ENCODE measurements at places on chromosomes 6 and 20.

DNA sequence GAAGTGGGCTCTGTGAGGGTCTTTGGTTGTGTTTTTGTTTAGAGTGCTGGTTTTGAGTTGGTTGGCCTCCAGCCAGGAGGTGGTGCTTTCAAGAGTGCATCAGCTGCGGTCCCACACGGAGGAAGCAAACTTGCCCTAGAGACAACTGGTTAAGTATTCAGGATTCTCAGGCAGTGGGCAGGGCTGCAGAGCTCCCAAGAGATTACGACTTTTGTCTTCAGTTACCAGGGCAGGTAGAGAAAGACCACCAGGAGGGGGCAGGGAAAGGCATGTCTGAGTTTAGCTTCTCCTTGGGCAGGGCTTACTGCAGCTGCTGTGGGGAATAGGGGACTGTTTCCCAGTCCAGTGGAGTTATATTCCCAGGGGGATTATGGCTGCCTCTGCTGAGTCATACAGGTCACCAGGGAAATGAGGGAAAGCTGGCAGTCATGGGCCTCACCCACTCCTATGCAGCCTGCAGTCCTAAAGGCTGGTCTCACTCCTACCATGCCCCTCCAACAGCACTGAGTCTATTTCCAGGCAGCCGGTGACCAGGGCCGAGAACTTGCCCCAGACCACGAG is 64.3 kb downstream of the TTI1 start:
- DNase-seq: no peak

- peak; percentile 12 for DNase-seq
Observed at GRCh38 chr6:123804014-123804786, 535 bp downstream of the NKAIN2 start.

DNA sequence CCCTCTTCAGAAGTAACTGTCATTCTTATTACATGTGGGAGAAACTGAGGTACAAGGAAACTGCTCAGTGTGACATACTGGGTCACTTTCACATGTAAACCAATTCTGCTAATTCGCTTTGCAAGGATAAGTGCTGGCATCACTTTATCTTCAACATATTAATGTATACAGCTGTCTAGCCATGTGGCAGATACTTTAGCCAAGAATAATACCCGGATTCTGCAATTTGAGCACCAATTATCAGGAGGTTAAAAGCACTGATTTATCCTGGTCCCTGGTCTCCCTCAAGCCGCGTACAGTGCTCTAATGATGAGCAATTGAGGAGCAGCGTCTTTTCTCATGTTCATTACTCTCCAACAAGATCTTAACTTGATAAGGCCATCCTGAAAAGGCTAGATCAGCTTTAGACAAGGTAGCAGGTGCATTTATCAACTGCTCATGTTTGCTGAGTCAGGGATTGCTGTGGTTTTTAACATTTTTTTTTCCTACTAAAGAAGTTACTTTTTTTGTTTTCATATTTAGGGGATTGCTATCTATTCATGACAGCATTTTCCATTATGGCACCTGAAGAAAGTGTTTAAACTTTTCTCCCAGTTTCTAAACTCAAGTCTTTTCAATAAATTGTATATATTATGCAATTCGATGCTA is 1066.3 kb upstream of the MAP3K7 start:
- DNase-seq: no peak

DNA sequence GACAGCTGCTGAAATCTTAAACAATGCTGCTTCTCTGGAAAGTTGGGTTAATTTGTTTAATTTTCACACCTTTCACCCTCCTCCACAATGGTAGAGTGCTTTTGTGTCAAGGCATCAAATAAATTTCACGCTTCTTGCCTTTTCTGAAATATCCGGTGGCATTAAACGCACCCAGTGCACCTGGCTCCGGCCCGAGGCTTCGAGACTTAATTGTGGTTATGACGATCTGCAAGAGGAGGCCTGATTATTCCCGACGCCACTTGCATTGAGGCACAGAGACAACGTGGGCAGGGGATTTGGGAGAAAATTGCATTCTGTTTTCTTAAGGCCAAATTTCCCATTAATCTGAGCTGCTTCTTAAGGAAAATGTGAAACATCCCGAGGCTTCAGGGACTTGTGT is 152.2 kb downstream of the CDH4 start:
- no peak for DNase-seq

GRCh38 chr20:44477151-44477550 is 1.5 kb downstream of the TTPAL start:
- no peak for DNase-seq

DNA sequence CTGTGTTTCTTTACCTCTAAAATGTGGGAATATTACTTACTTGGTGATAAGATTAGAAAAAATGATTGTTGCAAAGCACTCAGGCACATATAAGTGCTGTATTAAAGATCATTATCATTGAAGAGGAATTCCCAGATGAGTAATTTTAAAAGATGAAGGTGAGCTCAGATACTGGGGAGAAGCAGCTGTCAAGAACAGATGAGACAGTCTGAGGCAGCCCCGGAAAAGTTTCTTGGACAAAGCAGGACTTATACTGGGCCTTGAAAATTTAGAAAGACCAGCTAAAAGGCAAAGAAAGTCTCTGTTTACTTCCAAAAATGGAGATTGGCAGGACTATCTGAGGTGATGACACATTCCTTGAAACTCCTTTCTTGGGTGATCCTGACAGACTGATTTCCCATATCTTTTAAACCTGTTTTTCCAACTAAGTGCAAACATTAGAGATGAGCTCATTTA is 93.8 kb upstream of the MARCKS start:
- no peak for DNase-seq

DNA sequence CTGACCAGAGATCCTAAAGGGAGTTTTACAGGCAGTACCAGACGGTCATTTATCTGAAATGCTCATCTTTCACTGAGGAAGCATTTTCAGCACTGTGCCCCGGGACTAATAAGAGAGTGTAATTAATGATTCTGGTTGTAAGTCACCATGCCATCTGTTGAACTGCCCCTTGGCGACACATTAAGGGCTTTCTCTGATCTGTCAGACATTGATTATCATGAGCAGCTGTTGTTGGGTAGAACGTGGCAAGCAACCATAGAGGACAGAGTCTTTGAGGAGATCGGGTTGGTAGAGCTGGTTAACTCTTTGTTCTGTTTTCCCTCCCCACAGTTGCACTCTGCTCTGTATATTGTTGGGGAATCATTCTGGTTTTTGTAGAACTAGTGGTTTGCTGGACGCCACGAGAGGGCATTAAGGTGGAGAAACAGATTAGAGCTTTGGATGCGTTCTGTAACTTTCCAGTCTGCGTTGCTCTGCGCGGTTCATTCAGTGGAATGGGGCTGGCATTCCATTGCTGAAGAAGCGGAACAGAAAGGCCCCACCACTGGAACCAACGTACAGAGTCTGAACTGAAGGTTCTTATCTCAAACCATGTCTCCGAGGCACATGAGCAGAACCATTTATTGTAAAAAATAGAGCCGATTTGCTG is 34.3 kb downstream of the RPRD1B start:
- no peak for DNase-seq

GRCh38 chr20:31260326-31260932 is 3.0 kb downstream of the DEFB115 start:
- DNase-seq: peak; percentile 78

DNA sequence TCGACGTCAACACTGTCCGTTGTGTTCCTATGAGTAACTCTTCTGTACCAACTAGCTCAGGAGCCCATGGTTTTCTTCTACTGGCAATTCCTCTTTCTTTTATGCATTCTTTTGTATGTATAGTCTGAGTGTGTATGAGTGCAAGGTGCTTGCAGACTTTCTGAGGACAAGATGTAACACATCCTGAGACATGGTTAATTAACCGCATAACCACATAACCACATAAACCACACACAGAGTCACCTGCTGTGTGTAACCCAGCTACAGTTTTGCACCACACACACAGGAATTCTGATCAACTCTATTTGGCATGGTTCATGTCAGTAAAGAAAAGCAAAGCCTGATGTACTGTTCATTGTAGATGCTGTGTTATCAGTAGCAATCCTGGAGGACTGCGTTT is 98.6 kb downstream of the DACT2 start:
- peak; percentile 11 for DNase-seq

DNA sequence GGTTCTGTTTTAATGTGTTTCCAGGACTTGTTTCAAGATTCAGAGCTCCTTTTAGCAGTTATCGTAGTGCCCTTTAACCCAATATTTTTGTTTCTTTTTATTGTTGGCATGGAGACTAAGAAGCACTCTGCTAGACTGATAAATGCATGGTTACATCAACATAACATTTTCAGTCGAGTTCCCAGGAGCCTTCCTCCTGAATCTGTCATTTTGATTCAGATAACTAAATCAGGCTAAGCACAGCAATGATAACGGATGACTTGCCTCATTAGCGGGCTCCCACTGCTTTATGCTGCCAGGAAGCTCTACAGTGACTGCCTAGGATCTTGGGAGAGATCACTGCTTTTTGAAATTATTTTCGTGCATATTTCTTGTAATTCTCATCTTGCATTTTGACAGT is 772.8 kb upstream of the GJE1 start:
- no peak for DNase-seq

DNA sequence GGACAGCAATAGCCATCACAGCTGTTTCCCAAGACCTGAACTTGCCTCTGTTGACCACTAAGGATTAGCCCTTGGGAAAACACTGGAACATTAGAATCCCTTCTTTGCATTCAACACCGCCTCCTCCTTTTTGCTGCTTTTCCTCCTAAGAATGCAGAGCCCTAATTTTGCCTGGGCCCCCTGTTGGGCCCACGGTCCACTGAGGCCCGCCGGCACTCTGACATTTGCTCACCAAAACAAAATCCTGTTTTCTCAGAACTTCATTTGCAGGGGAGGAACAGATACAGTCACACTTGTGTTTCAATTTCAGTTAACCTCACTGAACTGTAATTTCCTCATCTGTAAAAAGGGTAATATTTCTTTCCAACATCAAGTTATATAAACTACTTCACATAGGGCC is 116.0 kb upstream of the JARID2 start:
- no peak for DNase-seq

DNA sequence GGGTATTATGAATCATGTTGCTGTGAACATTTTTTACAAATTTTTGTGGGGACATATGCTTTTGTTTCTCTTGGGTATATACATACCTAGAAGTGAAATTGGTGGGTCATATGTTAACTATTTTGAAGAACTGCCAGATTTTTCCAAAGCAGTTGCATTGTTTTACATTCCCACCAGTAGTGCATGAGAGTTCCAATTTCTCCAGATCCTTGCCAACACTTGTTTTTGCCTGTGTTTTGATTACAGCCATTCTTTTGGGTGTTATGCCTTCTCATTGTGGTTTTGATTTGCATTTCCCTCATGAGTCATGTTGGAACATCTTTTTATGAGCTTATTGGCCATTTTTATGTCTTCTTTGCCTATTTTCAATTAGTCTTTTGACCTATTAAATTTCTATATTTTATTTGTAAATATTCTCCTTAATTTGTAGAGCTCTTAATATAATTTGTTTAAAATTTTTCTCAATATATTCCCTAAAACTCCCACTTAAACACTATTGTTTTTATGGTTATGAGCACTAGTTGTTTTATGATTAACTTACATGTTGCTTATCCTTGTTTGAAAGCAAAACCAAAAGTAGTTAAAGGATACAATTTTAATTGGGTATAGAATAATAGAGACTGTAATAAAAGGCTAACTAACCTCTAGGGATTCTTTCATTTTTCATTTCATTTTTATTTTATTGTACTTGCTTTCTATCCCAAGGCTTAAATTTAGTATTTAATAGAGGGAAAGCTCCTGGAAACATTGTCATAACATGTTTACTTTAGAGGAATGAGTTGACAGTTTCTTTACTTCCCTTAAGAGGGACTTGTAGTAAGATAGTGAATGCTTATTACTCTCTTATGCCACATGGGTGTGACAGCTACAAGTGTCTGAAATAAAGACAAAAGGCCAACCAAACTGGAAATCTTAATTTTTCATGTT is 5.5 kb downstream of the UBR2 start:
- DNase-seq: peak; percentile 39

- no peak for DNase-seq
Observed at GRCh38 chr6:4354181-4354580, 218.8 kb upstream of the ECI2 start.

DNA sequence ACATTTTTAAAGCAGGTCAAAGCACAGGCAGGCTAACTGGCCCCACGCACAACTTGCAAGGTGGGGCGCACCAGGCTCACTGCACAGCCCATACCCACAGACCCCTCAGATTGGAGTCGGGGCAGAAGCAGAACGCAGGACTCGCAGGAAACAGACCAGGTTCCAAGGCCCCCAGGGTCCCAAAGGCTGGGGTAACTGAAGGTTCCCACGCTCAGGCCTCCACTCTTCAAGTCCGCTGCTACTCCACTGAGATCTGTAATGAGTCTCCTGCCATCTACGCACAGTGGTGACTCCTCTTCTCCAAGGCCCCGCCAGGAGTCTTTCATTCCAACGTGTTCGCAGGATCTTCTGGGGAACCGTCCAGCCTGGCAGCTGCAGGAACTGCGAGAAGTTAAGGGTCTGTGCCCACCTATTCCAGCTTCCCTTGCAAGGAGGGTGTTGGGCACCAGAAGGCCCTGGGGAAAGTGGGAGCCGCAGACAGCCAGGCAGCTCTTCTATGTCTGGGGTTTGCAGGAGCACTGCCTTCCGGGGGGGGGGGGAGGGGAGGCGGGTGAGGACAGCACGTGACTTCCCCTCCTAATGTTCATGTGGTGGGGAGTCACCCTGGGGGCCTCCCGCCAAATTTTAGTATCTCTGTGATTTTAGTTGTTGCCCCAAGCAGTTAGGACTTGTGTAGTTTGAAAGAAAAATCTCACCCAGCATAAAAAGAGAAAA is 2.0 kb upstream of the TAF4 start:
- DNase-seq: no peak
